ENCODE measurements at places on chromosomes 16 and 17. TPM values are rescaled to one million over a fixed set of nuclear protein-coding genes. Genes with fewer than 3 reads are reported as not detected.
A peak's percentile ranks its signal among the peaks of the same experiment; 100 is the strongest.

DNA sequence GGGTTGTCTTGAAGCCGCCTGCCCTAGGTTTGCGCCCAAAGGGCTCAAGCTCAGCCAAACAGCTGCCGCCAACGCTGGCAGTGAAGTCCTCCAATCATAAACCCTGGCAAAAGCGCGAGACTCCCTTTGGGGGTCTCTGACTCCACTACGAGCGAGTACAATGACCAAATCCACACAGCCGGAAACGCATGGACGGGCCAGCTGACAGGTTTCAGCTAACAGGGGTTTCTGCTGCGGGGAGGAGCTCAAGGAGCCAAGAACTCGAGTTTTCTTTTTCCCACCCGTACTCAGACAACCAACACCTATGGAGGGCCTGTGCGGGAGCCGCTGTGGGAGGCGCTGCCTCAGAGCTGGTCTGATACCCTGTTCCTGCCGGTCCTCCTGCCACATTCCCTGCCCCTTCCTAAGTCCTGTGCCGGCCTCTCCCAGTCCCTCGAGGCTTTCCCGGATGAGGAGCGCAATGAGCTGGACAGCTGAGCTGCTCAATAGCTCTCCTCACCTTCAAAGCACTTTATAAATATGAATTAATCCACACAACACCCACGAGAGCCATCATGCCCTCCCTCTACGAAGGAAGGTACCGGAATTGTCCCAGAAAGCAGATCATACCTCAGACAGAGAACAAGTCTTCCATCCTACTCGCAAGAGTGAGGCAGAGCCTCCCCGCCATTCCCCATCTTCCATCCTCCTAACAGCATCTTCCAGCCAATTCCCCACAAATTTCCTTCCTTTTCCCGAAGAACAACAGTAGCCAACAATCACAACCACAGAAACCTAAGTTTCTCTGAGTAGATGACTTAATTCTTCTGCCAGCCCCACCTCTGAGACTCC is 6.1 kb downstream of the ABR start:
- DNase-seq = no peak

GRCh38 chr16:29114574-29114973 is 129.7 kb downstream of the LAT start:
- no peak for DNase-seq

CCDC200 gene
- not detected for total RNA-seq

DNA sequence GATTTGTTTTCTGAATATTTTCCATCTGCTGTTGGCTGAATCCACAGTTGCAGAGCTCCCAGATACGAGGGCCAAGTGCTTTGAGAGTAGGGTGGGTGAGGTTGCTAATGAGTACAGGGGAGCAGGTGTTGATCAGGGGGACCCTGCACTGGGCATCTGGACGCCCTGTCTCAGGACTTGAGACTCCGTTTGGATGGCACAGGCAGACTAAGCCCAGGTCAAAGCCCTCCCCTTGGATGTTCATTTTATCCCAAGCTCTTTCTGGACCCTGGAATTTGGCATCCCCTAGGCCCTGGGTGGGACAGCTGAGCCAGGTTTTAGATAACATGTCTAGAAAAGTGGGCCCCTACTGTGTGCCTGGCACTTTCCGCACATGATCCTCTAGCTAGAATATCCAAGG is 12.1 kb downstream of the USP6 start:
- DNase-seq = no peak

CHMP6 gene
- total RNA-seq = 18.7 TPM

DNA sequence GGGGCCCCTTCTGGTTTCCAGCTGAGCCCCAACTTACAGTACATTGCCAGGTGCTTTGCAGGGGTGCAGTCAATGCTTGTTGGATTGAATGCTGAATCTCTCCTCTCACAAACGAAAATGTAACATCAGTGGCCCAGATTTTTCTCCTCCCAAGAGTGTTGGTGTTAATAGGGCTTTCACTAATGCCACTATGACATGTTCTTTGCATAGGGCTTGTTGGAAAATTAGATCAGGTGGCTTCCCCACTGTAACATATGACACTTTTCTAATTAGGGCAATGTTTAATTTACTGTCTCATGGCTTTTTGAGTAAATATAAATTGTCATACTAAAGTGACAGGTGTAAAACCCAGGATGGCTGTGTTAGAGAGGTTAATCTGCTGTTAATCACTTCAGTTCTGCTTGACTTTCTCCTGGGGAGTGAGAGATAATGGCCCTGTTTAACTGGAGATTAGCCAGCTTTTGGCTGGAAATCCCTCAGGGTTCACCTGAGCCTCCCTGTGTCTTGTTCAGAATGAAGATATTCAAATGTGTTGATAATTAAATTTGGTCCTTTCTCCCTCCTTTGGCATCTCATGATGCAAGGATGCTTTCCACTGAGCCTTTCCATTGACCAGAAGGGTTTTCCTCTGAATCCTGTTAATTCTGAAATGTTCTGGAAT is 502.3 kb downstream of the RBFOX1 start:
- DNase-seq = no peak

SLC52A1 gene
- total RNA-seq = not detected

- no peak for DNase-seq
Observed at GRCh38 chr16:2819939-2820835, 3.1 kb downstream of the PRSS21 start.

GRCh38 chr17:77959126-77959925 is 823 bp downstream of the TNRC6C start:
- DNase-seq = peak; percentile 24

TBX21 gene
- total RNA-seq = not detected
